ENCODE measurements at places on chromosomes 13 and 19. TPM values are rescaled to one million over a fixed set of nuclear protein-coding genes. Genes with fewer than 3 reads are reported as not detected.

RFPL4A gene
- not detected for total RNA-seq

KASH5 gene
- total RNA-seq: not detected

FFAR2 gene
- total RNA-seq: 0.36 TPM

GNG7 gene
- total RNA-seq: 6.2 TPM

CEACAM19 gene
- 4.5 TPM for total RNA-seq

PTGIR gene
- 3.5 TPM for total RNA-seq

KIR2DL1 gene
- total RNA-seq: not detected

MRPL4 gene
- 65.3 TPM for total RNA-seq

BLOC1S3 gene
- 15.0 TPM for total RNA-seq

DNA sequence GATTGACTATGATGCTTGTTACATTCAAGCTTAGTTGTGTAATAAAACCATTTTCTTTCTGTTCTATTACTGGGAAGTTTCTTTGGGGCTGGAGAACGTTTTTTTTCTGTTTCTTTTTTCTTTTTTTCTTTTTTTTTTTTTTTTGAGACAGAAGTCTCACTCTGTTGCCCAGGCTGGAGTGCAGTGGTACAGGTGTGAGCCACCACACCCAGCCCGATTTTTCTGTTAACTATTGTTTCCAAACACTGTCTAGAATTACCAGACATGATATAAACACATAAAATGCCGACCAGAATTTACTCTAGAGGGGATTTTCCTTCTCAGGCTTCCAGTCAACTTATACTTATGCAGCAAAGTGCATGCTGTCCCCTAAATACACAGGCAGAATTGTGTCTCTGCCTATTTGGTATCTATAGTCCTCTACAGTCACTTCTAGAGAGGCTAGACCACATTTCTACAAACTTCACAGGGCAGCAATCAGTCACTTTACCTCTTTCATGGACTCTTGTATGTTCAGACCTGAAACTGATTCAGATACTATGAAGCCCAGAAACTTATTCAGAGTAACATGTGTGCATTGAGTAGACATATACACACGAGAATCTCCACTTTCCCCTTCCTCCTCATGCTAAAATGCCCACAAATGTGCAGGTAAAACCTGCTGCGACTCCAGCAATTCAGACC lies 121.2 kb downstream of the ZNF737 start:
- DNase-seq: no peak

GRCh38 chr19:47032171-47032811 lies 12.7 kb downstream of the NPAS1 start:
- DNase-seq: no peak

DNA sequence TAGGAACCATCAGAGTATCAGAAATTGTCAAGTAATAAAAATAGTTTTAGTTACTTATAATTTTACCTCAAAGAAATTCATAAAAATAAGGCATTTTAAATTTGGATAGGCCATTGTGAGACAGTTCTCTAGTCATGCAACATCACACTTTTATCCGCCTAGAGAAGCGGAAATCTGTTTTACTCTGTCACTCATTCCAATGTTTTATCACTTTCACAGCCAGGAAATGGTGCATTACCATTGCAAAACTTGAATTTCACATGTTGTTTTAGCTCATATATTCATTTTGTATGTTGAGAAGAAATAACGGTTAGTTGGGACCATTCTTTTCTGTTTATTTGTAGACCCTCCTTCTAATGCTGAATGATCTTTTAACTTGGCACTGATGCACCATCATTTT lies 427.2 kb downstream of the GPC6 start:
- no peak for DNase-seq

GRCh38 chr13:73000027-73000674 lies 58.7 kb upstream of the KLF5 start:
- DNase-seq: no peak

- peak; percentile 80 for DNase-seq
Observed at GRCh38 chr19:7590256-7590655, 5.4 kb upstream of the CAMSAP3 start.

DNA sequence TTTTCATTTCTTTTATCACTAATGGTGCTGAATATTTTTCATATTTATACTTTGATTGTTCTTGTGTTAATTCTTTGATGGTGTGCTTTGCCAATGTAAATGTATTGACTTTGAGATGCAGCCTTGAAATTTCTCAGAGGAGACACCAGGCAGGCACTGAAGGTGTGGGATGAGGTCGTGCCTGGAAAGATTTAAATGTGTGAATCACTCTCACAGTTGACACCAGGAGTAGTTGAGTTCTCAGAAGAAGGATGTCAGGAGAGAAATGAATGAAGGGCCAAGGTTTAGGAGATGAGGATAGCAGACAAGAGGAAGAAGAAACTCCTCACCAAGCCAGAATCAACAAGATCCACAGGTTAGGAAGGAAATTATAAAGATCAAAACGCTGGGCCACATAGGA lies 10.1 kb upstream of the KL start:
- no peak for DNase-seq

DNA sequence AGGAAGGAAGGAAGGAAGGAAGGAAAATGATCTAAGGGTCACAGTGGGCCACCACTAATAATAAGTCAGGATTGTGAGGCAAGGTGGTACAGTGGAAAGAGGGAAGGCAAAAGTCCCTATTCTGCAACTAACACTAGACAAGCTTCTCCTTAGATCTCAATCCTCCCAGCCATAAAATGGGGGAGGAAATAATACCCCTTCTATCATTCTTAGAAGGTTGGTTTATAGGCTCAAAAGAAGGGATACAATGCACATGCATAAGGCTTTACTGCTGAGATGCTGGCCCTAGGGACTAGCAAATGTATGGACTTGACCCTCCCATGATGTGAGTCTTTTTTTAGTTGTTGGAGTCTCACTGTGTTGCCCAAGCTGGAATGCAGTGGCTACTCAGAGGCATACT lies 167.7 kb upstream of the ZNF507 start:
- no peak for DNase-seq

DNA sequence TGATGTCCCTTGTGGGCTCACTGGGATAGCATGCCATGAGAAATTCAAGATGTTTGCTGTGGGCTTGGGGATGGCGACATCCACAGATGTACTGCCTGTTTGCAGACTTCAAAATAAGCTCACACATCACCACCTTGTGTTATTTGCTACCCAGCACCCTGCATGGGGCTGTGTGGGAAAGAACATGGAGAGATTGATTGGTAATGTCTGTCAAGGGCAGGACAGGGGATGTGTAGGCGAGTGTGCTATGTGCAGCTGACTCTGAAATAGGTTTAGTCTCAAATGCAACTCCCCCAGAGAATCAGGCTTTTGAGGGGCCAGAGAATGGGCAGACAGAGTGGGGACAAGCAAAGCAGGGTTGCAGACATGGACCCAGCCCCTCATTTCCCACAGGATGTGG lies 24.7 kb downstream of the PNPLA6 start:
- DNase-seq: no peak

GRCh38 chr19:19591133-19591825 lies 27.2 kb downstream of the PBX4 start:
- peak; percentile 82 for DNase-seq

DNA sequence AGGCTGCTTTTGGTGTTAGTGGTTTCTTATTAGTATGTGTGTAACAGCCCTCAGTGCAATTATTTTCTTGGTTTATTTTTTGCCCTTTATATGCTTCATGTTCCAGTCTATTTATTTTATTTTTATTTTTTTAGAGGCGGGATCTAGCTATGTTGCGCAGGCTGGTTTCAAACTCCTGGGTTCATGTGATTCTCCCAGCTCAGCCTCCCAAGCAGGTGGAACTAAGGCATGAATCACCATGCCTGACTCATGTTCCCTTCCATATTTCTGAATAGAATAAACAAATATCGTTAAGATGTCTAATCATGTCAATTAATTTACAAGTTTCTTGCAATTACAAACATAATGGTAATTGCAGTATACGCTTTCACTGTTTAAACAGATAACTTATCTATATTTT lies 11.7 kb downstream of the SKA3 start:
- no peak for DNase-seq

DNA sequence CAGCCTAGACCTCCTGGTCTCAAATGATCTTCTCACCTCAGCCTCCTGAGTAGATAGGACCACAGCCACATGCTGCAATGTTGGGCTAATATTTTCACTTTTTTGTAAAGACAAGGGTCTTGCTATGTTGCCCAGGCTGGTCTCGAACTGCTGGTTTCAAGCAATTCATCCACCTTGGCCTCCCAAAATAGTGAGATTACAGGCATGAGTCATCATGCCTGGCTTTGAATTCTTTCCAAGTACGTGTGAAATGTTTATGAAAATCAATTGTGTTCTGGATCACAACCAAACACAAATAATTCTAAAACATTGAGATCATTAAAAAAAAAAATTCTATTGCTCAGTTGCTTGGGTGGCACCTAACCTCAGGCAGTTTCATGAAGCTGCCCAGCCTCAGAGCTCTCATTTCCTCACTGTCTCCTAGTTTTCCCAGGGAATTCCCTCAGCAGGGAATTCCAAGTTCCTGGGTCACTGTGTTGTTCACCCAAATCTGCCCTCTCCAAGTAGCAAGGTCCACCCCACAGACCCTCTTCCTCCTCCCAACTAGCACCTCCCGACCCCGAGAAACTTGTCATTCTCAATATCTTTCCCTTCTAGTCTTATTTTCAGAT lies 44.8 kb downstream of the ING1 start:
- no peak for DNase-seq

- no peak for DNase-seq
Observed at GRCh38 chr19:38663957-38664502, 16.6 kb downstream of the ACTN4 start.

GRCh38 chr19:47026889-47027288 lies 7.3 kb downstream of the NPAS1 start:
- no peak for DNase-seq

DNA sequence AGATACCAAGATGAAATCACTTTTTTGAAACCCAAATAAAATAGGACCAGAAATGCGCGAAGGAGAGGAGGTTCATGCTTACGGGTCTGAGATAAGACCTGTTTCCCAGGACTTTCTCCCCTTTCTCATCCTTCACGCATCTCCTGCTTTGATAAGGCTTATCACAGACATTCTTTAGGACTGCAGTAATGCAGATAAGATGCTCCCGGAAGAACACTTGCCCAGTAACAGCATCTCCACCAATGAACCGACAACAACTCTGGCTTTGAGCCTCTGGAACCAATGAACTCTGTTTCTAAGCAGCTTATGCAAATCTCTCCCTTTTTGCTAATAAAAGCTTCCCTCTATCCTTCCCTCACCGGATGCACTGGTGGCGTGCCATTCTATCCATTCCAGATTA lies 783.4 kb upstream of the ARGLU1 start:
- no peak for DNase-seq

- no peak for DNase-seq
Observed at GRCh38 chr13:24887759-24888158, 123.8 kb downstream of the RNF17 start.

DNA sequence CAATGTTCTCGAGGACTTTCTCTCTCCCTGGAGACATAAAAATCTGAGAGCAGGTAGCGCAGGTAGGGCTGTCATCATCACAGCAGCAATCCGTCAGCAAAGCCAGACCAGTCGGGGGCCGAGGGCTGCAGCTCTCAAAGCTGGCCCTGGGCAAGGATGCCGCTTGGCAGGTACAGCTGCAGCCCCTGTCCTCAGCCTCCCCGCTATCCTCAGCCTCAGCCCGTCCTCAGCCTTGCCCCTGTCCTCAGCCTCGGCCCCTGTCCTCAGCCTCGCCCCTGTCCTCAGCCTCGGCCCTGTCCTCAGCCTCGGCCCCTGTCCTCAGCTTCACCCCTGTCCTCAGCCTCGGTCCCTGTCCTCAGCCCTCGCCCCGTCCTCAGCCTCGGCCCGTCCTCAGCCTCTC lies 10.9 kb downstream of the C13orf46 start:
- no peak for DNase-seq

DNA sequence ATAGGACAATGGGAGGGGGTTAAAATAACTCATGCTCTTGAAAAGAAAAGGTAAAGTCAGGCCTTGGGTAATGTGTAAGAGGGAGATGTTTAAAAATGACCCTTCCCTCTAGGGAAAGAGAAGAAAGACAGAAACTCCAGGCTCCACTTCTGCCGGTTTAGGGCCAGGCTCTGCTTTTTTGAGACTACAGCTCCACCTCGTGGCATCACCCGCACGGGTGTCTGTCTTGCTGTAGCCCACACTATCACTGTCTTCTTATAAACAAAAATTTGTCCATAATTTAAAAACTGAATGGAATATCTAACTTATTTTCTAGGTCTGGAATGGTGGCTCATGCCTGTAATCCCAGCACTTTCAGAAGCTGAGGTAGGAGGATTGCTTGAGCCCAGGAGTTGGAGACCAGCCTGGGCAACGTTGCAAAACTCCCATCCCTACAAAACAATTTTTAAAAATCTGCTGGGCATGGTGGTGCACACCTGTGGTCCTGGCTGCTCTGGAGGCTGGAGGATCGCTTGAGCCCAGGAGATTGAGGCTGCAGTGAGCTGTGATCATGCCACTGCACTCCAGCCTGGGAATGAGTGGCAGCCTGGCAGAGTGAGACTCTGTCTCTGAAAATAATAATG lies 65.1 kb upstream of the GTF3A start:
- peak; percentile 69 for DNase-seq

DNA sequence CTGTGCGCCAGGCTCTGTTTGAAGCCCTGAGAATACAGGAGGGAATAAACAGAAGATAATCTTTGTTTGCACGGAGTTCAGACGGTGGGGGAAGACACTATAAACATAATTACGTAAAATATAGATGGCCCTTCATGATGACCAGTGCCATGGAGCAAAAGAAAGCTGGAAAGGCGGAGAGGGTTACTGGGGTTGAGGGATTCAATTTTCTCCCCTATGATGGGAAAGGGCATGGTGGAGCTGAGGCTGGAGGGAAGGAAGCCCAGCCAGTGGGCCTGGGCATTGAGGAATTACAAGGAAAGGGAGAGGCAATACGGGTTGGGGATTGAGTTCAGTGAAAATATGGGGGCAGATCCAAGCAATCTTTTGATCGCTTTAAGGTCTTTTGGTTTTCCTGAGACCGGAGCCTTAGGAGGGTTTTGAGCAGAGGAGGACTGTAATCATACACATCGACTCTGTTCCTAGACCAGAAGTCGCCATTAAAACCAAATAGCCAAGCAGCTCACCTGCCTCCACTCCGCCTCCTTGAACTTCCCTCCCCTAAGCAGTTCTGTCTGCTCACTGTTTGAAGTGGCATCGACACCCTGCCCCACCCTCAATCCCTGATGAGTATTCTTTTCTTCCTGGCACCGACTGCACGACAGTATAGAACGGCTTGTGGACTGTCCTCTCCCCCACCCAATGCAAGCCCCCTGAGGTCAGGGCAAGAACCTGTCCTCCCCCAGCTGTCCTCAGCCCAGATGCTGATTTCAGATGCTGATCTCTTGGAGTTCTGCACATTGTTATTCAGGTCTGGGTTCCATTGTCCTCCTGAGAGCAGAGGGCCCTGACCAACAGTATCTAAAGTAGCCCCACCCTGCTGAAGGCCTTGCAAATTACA lies 813 bp upstream of the ZNF296 start:
- no peak for DNase-seq

All from ureter (tissue), 1 donor.